ENCODE measurements at places on chromosomes 6 and 20. TPM values are rescaled to one million over a fixed set of nuclear protein-coding genes. Genes with fewer than 3 reads are reported as not detected.

The MAPK14 gene
- 34.5 TPM for total RNA-seq

The C6orf118 gene
- total RNA-seq = not detected

The LHFPL5 gene
- total RNA-seq = not detected

The TREML2 gene
- not detected for total RNA-seq

The IL20RA gene
- total RNA-seq = 1.1 TPM
